ENCODE measurements at places on chromosomes 2 and 18. TPM values are rescaled to one million over a fixed set of nuclear protein-coding genes. Genes with fewer than 3 reads are reported as not detected.

LIPG gene
- total RNA-seq = 92.0 TPM

NBEAL1 gene
- total RNA-seq = 26.1 TPM

ANKRD30B gene
- not detected for total RNA-seq

DNA sequence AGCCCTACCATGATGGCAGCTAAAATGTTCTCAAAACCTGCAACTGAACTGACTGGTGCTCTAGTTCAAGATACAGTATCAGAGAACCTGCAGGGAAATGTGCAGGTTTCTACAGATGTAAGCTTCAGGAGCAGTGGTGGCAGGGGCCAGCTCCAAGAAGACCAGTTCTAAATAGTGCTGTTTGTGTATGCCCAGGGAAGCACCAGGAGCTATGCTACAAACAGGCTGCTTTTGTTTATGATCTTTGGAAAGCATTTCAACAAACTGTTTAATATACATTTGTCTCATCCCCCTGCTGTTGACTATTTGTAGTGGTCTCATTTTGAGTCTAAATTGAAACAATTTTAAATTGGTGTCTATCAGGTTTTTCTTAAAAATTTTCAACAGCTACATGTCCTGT is 20.7 kb downstream of the FZD5 start:
- no peak for DNase-seq

GRCh38 chr18:24588440-24588839 is 128.0 kb downstream of the HRH4 start:
- no peak for DNase-seq

- no peak for DNase-seq
Measured at GRCh38 chr18:47968721-47969120, 38.3 kb upstream of the SMAD2 start.

DNA sequence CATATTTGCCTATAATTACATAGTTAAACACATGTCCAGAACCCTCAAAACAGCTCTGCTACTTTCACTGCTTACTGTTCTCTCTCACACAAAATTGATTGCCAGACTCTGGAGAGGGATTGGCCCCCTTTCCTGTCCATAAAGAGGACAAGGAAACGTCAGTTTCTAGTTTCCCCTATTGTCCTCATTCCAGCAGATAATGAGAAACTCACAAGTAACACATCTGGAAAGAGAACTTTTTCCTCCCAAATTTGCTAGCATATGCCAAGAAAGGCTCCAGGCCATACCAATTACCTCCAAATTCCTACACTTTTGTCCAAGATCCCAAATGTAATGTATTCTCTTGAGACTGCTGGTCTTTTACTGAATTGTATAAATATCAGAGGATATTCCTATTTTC is 200.5 kb downstream of the EXOC6B start:
- DNase-seq = no peak

DNA sequence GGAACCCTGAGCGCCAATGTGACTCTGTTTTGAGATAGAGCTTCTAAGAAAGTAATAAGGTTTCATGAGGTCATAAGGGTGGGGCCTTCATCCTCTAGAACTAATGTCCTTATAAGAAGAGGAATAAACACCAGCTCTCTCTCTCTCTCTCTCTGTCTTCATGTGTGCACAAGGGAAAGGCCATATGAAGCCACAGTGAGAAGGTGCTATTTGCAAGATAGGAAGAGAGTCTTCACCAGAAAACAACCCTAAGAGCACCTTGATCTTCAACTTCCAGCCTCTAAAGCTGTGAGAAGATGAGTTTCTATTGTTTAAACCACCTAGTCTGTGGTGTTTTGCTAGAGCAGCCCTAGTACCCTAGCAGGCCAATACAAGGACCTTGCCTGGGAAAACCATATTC is 55.8 kb downstream of the DOCK10 start:
- no peak for DNase-seq

GRCh38 chr18:23619388-23619881 is 33.1 kb upstream of the NPC1 start:
- DNase-seq = no peak

GRCh38 chr2:236550701-236551465 is 18.7 kb upstream of the ACKR3 start:
- no peak for DNase-seq

- no peak for DNase-seq
Measured at GRCh38 chr2:84924173-84925106, 19.0 kb downstream of the TMSB10 start.

All from Panc1 (cell line).